ENCODE measurements at places on chromosomes 2 and 18.

GRCh38 chr2:9390151-9390850 lies 33.0 kb downstream of the ITGB1BP1 start:
- no peak for DNase-seq

GRCh38 chr2:188865681-188866080 lies 108.5 kb upstream of the COL3A1 start:
- no peak for DNase-seq

DNA sequence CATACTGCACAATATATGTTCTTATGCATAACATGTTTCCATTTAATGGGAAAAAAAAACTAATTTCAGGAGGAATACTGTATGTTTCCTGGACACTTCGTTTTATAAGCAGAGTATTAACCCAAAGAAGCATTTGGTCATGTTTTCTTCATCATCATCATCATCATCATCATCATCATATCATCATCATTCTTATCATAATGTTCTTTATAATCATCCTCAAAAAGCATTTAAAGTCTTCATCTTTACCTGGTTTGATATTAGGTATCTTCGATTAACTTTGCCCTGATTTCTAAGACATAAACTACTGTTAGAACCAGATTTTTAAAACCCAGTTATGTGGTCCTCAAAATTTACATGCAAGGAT lies 47.9 kb downstream of the ZEB2 start:
- no peak for DNase-seq

DNA sequence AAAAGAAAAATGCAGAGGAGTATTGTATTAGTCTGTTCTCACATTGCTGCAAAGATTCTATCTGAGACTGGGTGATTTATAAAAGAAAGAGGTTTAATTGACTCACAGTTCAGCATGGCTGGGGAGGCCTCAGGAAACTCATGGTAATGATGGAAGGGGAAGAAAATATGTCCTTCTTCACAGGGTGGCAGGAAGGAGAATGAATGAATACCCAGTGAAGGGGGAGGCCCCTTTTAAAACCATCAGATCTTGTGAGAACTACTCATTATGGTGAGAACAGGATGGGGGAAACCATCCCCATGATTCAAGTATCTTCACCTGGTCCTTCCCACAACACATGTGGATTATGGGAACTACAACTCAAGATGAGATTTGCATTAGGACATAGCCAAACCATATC lies 9.1 kb upstream of the PLCL1 start:
- no peak for DNase-seq

DNA sequence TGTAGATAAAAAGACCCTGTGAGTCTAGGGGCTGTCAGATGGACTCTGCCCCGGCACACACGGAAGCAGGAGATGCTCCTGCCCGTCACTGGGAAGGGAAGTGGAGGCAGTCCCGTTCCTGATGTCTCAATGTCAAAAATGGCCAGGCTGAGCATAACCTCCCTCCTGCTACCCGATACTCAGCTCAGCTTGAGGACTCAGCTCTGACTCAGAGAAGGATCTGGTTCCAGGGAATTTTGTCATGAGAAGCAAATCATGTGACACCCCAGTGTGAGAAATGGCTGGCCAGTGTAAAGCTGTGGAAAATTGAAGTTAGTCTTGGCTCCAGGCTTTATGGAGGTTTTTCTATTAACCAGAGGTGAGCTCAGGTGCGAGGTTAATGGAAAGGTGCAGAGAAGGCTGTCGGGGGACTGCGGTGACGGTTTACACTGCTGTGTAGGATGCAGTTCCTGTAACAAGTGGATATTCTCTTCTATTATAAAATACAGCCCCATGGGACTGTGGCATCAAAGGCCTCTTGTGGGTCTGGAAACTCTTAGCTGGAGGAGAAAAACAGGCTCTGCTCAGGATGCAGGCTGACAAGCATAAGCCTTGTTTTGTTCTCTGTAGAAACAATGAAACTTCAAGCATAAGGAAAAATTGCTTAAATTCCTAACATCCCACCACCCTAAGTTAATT lies 24.7 kb upstream of the AGAP1 start:
- no peak for DNase-seq

GRCh38 chr2:45018023-45018422 lies 8.8 kb upstream of the SIX2 start:
- no peak for DNase-seq

- DNase-seq, result no peak
Measured at GRCh38 chr2:184654945-184655344, 56.6 kb downstream of the ZNF804A start.

- DNase-seq, result no peak
Measured at GRCh38 chr2:78839259-78839658, 186.2 kb upstream of the REG3G start.

DNA sequence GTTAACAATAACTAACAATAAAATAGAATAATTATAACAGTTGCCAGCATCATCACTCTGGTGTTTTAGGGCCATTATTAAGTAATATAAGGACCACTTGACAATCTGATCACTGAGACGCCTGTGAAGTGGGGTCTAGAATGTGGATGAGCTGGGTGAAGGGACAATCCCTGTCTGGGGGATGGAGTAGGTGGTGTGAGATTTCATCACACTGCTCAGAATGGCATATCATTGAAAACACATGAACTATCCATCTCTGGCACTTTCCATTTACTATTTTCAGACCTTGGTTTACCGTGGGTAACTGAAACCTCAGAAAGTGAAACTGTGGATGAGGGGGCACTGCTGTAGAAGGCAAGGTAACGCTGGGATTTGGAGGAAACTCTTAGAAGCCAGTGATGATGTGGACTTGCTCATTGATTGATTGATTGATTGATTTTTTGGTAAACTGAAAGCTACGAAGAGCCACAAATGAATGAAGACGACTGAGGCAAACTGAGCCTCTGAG lies 204.4 kb upstream of the TWIST2 start:
- no peak for DNase-seq
